Hematopoietic multipotent progenitor cell treated with erythropoietin and hydrocortisone succinate and interleukin-3 and kit ligand, for 15 days (in vitro differentiated cells): ENCODE measurements at places on chromosomes 16 and 17.

GRCh38 chr16:28090646-28091377 lies 27.3 kb upstream of the GSG1L start:
- no peak for DNase-seq

DNA sequence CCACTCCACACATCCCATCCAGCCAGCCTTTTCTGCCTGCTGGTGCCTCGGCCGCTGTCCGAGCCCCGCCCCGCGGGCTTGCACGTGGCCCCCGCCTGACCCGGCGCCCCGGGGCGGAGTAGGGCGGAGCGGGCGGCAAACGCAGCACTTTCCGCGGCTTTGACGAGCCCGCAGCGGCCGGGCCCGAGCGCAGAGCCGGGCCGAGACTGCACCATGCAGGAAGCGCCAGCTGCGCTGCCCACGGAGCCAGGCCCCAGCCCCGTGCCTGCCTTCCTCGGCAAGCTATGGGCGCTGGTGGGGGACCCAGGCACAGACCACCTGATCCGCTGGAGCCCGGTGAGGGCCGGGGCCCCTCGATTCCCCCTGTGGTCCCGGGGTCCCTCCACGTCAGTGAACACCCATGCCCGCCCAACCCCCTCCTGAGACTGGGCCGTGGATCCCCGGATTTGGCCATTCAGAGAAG lies at the start of gene HSF4:
HSF4 (plus strand) TSS at position 147 of the 463 bp plus-strand sequence; CDS start at position 214, 67 bp downstream.
- no peak for DNase-seq

- DNase-seq, result no peak
Observed at GRCh38 chr16:27822996-27823395, 240.5 kb downstream of the GSG1L start.

DNA sequence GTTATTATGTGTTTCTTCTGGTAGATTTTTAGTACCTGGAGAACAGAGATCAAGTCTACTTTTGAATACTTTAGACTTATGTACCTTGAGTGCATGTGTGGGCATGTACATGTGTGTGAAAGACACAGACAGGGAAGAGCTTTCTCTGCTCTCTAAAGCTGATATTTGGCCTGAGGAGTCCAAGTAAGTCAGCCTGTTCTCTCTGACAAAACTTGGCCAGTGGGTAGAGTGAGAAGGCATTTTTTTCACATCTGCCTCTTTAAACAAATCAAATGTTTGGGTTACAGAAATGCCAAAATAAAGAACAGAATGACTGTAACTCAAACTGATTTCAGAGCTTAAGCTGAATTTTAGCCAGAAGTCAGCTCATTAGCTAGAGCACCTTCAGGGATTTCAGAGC lies 309.7 kb upstream of the DYNLRB2 start:
- no peak for DNase-seq

DNA sequence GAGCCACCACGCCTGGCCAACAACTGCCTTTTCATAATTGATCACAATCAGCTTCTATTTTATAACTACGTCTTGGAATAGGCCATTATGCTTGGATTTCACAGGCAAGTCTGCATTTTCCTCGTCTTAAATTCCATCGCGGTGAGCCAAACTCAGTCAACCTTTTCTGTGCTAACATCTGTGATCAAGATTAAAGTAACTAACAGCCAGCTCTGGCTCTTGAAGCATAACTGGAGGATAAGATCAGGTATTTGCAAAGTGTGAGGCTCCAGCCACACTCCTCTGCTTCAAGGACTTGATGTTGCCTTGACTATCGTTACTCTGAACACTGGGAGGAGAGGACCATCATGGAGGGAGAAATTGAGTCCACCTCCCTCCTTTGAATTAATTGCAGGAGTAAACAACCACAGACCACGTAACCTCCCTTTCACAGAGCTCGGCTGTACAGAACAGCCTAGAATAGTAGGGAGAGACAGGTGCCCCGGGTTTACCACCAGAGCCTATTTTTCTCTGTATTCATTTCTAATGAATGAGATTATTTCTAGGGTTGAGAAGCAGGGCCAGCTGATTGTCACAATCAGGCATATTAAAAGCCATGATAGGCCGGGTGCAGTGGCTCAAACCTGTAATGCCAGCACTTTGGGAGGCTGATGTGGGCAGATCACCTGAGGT lies 143.0 kb downstream of the XYLT1 start:
- no peak for DNase-seq

DNA sequence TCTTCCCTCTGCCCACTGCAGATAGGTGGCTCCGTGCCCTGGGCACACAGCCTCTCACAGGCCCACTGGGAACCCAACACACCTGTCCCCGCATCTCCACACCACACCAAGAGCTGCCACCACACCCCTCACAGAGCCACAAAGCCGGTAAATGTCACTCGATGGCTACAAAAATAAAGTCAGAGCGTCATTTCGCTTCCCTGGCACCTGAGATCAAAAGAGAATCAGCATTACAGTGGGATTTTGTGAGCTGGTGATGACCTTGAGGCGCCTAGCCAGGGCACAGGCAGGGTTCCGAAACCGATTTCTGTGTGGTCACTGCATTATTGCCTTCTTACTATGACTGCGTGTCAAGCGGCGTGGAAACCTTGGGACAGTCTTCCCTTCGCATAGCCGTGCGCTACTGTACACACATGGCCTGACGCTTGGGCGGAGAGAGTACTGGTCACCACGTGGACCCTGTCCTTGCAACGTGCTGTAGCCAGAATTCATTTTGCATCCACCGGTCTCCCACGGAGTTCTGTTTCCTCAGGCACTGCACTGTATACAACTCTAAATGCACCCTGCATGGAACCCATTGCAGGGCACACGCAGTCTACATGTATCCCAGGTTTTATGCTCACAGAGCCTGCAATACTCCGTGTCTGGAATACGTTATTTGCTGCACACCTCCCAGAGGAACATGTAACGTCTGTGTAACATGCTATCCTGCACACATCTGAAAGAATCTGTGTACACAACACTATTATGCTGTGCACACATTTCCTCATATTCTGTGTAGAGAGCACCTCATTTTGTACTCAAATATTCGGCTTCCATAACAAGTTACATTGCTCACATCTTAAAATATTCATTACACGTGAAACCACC lies 5.8 kb upstream of the FOXF1 start:
- DNase-seq, result no peak

DNA sequence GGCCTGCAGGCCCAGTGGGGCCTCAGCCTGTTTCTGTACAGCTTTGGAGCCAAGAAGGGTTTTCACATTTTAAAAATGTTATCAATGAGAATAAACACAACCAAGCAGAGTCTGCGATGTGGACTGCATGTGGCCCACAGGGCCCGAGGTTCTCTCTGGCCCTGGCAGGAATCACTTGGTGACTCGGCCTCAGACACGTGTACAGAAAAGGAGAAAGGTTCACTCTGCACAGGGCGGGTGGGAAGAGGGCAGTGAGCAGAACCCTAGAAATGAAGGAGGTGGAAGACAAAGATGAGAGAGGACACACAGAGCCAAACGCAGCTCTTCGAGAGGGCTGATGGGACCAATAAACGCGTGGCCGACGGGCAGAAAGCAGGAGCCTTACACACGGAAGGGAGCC lies 11.6 kb upstream of the ZNF750 start:
- DNase-seq, result no peak

GRCh38 chr16:74046524-74046923 lies 250.1 kb upstream of the PSMD7 start:
- no peak for DNase-seq

DNA sequence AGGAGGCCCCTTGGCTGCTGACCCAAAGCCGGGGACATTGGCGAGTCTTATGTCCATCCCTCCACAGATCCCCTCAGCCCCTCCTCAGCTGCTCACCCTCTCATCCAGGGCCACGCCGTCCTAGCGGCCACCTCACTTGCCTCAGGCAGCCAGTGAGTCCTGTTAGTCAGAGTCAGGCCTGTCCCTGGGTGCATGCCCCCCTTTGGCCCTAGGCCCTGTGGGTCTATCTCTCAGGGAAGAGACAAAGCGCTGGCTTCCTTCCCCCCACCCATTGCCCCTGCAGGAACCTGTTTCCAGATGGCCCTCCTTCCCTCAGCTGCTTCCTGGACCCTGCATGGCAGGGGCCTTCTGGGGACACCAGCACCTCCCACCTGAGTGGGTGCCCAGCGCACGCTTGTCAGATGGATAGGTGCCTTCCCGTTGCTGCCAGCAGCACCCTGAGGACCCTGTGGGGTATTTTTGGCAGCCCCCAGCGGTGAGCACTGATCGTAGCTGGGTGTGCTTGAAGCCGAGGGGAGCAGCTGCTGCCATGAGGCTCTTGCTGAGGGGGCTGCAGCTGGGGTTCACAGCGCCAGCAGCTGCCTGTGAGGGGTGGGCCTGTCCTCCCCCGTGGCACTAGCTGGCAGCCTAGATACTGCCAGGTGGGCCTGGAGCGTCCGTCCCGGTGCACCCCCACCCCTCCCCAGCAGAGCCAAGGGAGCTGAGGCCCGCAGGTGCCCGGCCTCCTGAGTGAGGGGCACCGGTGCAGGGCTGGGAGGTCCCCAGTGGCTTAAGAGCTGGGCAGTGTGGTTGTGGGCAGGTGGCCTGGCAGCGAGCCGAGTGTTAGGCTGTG lies 8.4 kb downstream of the DBNDD1 start:
- no peak for DNase-seq

DNA sequence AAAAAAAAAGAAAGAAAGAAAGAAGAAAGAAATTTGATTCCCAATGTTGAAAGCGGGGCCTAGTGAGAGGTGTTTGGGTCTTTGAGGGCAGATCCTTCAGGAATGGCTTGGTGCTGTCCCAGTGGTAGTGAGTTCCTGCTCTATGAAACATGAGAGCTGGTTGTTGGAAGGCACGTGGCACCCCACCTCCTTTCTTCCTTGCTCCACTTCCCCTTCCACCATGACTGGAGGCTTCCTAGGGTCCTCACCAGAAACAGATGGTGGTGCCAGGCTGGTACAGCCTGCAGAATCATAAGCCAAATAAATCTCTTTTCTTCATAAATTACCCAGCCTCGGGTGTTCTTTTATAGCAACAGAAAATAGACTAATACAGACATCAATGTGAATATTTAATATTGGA lies 147.3 kb upstream of the KCNJ18 start:
- no peak for DNase-seq

- peak; percentile 39 for DNase-seq
Observed at GRCh38 chr16:75550211-75550662, 5.8 kb downstream of the TMEM231 start.

DNA sequence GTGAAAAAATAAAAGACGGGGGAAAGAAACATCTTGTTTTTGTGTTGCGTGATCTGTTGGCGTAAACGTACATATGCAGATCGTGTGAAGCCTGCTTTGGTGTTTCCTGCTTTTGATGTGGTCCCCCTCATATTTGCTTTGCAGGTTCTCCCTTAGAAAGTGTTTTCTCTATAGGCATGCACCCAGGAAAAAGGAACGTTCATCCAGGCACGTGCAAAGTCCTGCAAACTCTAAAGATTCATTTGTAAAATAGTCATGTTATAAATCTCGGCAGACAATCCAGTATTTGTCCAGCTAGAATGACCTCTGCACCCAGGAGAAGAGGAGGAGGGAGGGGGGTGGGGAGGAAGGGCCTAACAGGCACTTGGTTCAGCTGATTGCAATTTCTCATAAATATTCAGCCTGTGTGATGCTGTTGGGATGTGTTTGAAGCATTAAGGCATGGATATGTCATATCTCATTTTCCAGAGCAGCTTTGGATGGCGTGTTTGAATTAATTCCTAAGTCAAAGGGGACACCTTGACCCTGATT lies 40.3 kb upstream of the DDX52 start:
- no peak for DNase-seq

GRCh38 chr17:77857613-77858012 lies 100.9 kb upstream of the TNRC6C start:
- no peak for DNase-seq

DNA sequence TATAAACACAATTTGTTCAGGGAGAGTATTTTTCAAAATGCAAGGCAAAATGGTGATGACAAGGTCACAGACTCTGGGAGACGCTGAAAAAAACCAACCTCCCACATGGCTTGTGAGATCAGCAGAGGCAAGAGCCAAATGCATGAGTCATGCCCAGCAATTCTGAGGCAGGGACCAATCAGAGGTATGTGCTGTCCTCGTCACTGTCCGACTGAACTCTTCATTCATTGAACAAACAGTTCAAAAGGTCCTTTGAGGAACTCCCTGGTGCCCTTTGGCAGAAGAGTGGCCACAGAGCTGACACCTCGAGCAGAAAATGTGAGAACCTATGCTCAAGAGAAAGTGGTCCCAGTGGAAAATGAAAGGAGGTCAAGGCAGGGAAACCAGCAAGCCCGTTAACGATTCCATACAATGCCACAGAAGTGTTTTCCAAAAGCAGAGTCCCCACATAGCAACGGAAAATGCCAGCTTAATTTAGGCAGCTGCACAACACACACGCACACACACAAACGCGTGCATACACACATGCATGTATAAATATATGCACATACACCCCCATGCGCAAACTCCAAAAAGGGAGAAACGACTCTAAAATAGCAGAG lies 50.9 kb downstream of the CDH11 start:
- no peak for DNase-seq

GRCh38 chr17:32798938-32799337 lies 78.0 kb downstream of the MYO1D start:
- DNase-seq, result no peak

- DNase-seq, result no peak
Observed at GRCh38 chr17:78415821-78416711, 37.6 kb downstream of the PGS1 start.

DNA sequence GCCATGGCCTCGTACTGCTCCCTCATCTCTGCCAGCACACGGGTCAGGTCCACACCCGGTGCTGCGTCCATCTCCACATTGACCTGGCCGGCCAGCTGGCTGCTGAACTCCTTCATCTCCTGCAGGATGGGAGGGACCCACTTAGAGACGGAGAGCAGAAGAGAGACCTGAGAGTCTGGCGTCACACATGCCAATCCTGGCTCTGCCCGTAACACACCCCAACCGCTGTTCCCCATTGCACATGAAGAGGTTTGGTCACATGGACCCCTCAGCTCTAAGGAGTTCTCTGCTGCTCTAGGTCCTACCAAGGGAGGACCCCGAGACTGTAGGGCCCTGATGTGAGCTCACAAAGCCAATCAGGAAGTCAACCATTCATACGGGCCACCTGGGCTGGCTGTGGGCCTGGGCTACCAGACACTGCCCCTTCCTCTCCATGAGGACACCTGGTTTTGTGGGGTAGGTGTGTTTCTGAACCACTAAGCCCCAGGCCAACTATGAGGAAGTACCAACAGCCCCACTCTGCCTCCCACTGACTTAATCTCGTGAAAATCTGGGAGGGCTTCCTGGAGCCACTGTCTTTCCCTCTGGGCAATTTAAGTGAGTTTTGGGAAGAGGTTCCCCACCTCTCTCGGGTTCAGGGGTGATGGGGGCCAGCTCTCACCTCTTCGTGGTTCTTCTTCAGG lies 2.4 kb downstream of the KRT15 start:
- no peak for DNase-seq

- DNase-seq, result no peak
Observed at GRCh38 chr17:44002141-44002848, 2.1 kb upstream of the NAGS start.

- no peak for DNase-seq
Observed at GRCh38 chr17:76577876-76578275, 7.8 kb downstream of the ST6GALNAC2 start.

- DNase-seq, result no peak
Observed at GRCh38 chr17:17675925-17676534, 5.2 kb upstream of the RAI1 start.
